Bone marrow (tissue), 2 donors: ENCODE measurements at places on chromosomes 12 and 14.
A peak's percentile ranks its signal among the peaks of the same experiment; 100 is the strongest.

GRCh38 chr12:127025545-127025944 lies 1241.4 kb upstream of the TMEM132C start:
- DNase-seq, result no peak

DNA sequence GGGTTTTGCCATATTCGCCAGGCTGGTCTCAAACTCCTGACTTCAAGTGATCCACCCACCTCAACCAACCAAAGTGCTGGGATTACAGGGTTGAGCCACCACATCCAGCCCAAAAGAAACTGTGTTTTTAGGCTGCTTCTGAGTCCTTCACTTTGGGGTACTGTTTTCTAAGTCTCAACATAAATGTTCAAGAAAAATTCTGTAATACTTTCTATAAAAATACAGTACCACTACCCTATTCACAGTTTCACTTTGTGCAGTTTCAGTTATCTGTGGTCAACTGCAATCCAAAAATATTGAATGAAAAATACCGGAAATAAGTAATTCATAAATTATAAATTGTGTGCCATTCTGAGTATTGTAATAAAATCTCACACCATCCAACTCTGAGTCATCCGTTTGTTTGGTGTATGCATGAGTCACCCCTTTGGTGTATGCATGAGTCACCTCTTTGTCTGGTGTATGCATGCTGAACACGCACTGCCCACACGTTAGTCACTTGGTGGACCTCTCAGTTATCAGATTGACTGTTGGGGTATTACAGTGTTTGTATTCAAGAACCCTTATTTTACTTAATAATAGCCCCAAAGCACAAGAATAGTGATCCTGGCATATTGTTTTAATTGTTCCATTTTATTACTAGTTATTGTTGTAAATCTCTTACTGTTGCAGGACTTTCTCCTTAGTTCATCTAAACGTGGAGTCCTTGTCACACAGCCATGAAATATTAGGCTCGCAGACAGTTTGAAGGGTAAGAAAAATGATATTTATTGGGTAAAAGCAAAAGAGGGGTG lies 190.2 kb downstream of the FSCB start:
- no peak for DNase-seq

DNA sequence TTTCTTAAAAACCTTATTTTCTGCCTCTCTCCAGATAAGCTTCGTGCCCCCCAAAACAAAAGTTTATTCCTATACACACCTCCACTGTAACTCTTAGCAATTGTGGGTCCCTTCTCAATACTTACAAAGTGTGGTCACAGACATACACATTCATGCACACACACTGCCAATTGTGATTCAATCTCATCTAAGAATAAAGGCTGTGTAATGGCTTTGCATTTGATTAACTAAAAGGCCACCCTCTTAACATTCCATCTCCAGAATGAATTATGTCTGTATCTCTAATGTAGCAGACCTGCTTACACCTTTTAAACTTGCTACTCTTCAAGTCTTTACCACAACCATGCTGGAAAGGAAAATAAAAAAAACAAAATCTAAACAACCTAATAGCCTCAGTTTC lies 49.5 kb downstream of the MYF5 start:
- no peak for DNase-seq

- peak; percentile 48 for DNase-seq
These were observed 1.1 kb downstream of the CCDC91 start for GRCh38 chr12:28191051-28192048.

DNA sequence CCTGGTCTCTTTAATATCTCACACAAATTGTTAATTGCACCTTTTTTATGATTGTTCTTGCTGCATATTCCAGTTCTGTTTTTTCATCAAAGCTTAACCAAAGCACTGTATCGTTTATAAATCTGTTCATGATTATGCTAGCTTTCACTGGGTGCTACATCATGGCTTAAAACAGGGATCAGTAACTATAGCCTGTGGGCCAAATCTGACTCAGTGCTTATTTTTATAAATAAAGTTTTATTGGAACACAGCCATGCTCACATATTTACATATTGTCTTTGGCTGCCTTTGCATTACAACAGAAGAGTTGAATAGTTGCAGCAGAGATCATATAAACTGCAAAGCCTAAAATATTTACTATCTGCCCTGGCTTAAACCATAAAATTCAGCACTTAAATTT lies 183.4 kb upstream of the NRXN3 start:
- DNase-seq, result no peak

- DNase-seq, result no peak
These were observed 64.9 kb upstream of the KITLG start for GRCh38 chr12:88644946-88645702.

DNA sequence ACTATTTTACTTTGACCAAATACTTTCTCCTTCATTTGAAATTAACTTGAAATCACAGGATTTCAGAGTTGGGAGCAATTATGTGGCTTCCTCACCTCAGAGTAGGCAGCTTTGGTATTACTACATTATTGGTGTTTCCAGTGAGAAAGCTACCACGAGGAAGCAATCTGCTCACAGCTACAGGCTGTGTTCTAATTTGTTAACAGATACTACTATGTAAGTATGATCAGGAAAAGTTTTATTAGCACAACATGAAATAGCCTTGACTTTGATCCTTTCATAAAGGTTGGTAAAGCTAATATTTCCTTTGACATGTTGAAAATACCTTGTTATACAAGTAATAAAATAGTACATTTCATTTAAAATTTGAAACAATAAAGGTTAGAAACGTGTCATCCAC lies 30.6 kb downstream of the TAOK3 start:
- no peak for DNase-seq

- DNase-seq, result no peak
These were observed 223.9 kb downstream of the PTPRO start for GRCh38 chr12:15546102-15546701.

- no peak for DNase-seq
These were observed 141.2 kb upstream of the RTL1 start for GRCh38 chr14:101044741-101045140.

GRCh38 chr14:80868260-80868659 lies 73.3 kb downstream of the CEP128 start:
- no peak for DNase-seq

GRCh38 chr12:130481392-130481879 lies 143.7 kb downstream of the PIWIL1 start:
- DNase-seq, result no peak

DNA sequence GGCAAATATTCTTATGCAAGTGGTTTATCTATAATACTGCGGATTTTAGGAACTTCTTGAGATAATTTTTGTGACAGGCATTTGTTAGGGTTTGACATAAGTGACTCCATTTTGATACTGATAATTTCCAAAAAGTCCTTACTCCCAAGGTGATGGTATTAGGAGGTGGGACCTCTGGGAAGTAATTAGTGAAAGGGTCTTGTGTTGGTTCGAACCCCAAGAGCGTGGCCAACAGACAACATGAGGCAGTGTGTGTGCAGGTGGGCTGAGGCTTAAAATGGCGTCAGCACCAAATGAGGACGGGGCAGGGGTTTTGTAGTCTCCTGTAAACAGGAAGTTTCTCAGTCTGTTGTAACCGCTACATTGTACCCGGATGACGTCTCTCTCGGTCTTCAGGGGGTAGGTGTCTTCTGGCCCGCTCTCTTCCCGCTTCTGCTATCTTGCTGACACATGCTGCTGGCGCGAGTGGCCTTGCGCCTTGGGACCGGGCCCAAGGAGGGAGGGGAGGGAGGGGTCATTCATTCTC lies 1.7 kb upstream of the C12orf43 start:
- DNase-seq, result no peak

GRCh38 chr12:116266168-116266601 lies 11.3 kb downstream of the MED13L start:
- no peak for DNase-seq

DNA sequence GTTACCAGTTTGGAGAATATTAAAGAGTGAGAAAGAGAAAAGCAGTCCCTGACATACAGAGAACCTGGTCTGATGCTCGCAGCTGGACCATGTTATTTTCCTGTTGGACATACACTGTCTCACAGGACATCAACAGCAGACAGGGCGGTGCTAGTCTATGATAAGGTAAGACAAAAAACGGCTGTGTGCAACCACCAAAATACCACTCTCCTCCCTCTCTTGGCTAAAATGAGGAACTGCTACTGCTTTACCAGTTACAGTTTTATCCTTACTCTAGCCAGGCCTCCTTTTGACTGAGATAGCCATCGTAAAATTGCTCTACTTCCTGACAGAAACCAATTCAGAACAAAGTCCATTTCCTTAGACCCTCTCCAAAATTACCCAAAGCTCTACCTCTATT lies 47.0 kb upstream of the ERGIC2 start:
- peak; percentile 23 for DNase-seq

DNA sequence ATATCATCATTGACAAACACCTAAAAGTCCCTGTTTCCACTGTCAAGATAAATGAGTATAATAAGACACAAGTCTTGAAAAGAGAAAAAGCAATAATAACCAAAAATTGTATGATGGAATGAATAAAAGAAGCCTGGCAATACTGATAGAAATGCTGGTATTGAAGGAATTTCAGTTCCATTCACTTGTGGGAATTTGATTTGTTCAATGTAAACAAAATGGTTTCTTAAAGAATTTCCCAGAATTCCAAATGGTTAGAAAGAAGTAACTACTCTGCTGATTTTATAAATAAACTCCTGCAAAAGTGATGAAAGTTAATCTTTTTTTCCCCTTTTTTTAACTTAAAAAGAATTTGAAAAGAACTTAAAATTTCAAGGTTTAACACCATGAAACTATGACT lies 129.9 kb upstream of the PDZRN4 start:
- no peak for DNase-seq

GRCh38 chr14:89458713-89459420 lies 41.8 kb upstream of the FOXN3 start:
- DNase-seq, result no peak

GRCh38 chr14:24367514-24368211 lies at the start of gene NFATC4:
Gene NFATC4 (plus strand): TSS chr14:24368184. CDS start chr14:24368341, 157 bp downstream.
- DNase-seq, result no peak
